T-cell (primary cell): ENCODE measurements at places on chromosomes 1 and 21.

GRCh38 chr1:41618066-41618825 is 133.8 kb upstream of the EDN2 start:
- no peak for DNase-seq

GRCh38 chr1:44174630-44175029 is 33.2 kb upstream of the KLF18 start:
- DNase-seq: no peak

GRCh38 chr1:20555025-20555757 is 2.8 kb downstream of the FAM43B start:
- DNase-seq: no peak

- no peak for DNase-seq
Measured at GRCh38 chr1:29856340-29857114, 620.2 kb downstream of the PTPRU start.

DNA sequence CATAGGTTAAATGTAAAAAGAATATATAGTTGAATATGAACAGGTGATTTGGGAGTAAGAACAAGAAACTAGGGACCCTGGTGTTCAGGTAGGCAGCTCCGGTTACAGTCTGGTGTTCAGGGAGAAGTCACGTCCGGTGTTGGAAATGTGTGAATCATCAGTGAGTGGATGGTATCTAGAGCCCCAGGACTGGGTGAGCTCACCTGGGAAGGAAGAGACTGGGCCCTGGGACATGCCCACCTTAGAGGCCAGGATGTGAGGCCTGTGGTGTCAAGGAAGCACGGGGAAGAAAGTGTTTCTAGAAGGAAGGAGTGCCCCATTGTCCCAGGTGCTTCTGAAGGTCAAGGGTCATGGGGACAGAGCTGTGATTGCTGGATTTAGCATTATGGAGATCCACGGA is 1.5 kb upstream of the GJB3 start:
- no peak for DNase-seq

DNA sequence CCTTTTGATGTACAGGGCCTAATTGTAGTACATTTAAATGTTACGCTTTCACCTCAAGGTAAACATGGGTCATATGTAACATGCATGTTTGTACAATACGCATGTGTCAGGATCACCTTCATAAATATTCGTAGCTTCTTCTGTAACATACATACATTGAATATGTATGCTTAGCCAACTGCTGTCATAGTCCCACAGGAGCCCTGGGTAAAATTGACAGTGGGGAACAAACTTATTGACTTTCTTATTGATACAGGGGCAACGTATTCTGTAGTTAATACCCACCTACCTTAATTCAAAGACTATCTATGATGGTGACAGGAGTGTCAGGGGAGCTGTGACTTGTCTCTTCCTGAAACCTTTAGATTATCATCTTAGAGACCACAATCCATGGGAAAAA is 3.7 kb upstream of the REN start:
- no peak for DNase-seq

- DNase-seq: no peak
Measured at GRCh38 chr1:44068442-44068921, 37.2 kb upstream of the SLC6A9 start.

GRCh38 chr21:39094087-39094780 is 89.0 kb downstream of the PSMG1 start:
- no peak for DNase-seq

DNA sequence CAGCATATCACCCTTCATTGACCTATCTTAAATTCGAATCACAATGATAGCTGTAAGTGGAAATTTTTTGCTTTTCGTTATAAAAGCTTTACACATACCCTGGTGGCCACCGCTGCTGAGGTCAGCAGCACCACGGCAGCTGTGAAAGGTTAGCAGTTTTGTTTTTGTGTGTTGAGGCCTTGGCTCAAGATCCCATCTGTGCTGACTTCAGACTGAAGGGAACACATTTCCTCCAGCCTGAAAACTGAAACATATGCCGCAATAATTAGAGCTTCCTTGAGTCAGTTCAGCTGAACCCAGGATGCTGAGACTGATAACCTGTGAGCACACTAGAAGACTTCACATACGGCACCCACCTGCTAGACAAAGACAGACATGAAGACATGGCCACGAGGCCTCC is 103.0 kb downstream of the SMYD3 start:
- DNase-seq: no peak

DNA sequence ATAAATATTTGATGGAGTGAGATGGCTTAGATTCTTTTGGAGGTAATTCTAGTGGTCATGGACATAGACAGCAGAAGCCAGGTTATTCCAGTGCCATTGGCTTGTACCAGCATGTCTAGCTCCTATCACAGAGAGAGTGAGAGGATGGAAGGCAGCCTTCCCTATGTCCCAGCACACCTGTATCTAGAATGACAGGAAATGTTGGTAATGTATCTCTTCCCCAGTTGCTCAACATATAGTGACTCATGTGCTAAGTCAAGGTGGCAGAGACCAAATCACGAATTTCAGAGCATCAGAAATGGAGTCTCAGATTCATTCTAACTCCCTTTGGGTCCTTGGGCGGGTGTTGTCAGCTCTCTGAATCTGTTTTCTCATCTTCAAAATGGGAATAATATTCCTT is 28.4 kb downstream of the METTL13 start:
- DNase-seq: no peak

DNA sequence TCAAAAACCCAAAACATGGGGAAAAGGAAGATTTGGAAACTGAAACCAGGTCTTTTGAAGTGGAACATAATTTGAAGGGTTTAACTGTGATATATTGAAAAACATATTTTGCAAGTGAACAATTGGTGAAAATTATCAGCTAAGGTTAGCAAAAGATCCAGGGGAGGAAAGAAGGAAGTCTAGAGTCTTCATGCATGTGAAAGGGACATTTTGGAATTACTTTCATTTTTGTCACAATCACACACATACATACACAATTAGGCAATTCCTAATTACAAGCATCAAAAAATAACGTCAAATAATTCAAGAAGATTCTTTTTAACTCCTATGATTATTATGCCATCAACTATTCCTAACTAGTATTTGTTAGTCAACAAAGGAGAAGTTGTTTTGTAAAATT is 64.7 kb upstream of the NFIA start:
- no peak for DNase-seq

DNA sequence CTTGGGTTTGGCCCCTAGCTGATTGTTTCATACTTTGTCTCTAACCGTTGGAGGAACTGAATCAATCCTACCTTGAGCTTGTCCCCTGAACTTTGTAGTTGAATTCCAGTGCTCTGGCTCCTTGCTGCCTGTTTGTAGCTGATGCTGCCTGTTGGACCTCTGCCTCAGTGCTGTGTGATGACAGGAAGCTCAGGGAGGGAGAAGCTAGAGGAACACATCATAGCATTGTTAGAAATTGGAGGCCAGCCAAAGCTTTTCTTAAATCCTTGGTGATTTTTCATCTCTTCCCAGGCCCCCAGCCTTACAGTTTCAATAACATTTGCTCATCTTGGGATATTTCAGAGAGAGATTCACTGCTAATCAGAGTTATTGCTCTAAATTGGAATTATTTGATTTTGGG is 34.0 kb downstream of the MACF1 start:
- no peak for DNase-seq

DNA sequence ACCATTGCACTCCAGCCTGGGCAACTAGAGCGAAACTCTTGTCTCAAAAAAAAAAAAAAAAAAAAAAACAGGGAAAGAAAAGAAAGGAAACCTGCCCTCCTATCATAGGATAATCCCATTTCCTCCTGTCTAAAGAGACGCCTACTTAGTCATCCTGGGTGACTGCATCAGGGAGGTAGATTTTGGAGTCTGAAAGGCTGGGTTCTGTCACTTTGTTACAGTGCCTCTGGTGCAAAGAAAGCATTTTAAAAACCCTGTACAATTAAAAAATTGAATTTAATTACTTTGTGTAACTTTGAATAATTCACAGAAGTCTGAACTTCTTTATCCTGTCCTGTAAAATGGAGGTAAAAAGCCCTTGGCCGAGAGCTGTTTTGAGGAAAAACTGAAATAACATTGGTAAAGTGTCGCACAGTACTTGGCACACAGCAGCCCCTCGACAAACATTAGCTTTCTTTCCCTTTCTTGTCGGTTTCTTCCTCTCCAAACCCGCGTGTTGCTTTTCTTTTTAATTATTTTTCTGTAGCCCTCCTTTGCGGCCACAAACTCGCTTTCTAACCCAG is 657 bp upstream of the HDAC1 start:
- DNase-seq: no peak

GRCh38 chr21:23138797-23139196 is 2140.6 kb downstream of the NCAM2 start:
- DNase-seq: no peak

- no peak for DNase-seq
Measured at GRCh38 chr1:197770243-197770642, 5.0 kb downstream of the DENND1B start.

DNA sequence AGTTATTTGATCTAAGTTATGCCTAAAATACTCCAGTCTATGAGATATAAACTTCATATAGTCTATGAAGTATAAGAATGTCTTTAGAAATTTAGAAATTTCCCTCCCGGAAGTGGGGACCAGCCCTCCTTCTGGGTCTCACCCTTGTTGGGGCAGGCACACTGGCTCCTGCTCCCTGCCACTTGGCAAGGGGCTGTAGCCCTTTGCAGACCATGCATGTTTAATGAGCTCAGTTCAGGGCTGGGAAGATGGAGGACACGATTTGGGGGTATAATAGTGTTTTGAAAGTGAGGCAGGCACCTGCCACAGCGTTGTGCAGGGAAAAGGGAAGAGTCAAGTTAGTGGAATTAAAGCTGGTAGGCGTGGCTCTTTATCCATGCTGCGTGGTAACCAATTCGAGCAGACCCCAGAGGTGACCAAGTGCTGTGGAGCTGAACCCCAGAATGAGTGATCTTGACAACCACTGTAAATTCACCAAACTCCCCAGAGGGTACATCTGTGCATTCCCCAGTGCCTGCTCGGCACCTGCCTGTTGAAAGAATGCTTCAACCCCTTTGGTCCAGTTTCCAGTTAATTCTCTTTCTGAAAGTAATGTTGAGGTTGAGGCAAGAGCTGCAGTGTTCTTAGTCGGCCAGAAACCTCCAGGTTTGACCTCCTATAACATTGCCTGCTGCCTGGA is 79.6 kb downstream of the DOP1B start:
- DNase-seq: no peak

- DNase-seq: no peak
Measured at GRCh38 chr21:45774291-45774690, 130.8 kb downstream of the PCBP3 start.

DNA sequence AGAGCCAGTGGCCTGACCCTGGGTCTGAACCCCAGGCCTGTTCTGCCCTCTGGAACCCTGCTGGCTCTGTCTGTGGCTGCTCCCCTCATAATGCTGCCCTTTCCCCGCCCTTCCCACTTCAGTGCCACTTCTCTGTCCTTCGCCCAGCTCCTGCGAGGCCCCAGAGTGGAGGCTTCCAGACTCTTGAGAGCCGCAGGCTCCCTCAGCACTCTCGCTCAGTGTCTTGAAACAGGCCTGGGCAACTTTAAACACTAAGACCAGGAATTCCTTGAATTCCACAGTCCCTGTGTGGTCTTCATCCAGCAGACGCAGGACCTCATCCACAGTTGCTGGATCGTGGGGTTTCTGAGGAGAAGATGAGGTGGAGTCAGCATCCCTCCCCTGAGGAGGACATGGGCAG is 3.5 kb downstream of the CRNN start:
- DNase-seq: no peak

- DNase-seq: no peak
Measured at GRCh38 chr21:29236201-29236600, 62.5 kb upstream of the BACH1 start.

DNA sequence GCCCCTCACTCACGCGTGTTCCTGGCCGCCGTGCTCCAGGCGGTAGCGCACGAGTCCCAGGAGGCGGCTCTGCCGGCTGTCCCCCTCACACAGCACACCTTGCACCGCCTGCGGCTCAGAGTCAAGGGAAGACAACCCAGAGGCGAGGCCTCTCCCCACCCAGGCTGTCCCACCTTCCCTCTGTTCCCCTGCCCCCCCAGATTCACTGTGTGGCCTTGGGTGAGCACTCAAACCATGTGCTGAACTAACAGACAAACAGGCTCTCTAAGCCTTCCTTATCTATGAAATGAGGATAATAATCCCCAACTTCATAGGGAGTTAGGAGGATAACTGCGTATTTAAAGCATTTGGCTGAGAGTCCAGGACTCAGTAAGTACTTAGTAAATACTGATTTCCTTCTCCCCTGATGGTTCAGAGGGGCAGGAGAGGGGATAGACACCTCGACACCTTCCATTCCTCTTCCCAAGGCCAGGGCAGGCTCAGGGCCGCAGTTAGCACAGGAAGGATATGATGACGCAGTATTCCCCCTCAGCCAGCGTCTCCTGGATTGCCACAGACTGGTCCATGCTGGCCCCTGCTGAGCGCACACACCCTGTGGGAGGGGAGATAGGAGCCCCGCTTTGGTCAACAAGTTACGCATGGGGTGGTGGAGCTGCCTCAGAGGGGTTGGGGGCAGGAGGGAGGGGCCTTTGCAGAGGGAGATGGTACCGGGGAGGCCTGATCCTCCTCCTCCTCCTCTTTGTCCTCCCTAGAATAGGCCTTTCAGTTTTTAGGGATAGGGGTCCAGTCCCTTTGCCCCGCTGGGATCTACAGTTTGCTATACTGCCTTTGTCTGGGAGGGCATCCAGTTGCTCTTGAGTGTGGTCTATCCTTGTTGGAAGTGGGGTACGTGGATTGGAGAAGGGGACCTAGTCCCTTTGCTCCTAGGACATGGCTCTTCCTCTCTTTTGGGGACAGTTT is 830 bp downstream of the INPP5B start:
- no peak for DNase-seq

DNA sequence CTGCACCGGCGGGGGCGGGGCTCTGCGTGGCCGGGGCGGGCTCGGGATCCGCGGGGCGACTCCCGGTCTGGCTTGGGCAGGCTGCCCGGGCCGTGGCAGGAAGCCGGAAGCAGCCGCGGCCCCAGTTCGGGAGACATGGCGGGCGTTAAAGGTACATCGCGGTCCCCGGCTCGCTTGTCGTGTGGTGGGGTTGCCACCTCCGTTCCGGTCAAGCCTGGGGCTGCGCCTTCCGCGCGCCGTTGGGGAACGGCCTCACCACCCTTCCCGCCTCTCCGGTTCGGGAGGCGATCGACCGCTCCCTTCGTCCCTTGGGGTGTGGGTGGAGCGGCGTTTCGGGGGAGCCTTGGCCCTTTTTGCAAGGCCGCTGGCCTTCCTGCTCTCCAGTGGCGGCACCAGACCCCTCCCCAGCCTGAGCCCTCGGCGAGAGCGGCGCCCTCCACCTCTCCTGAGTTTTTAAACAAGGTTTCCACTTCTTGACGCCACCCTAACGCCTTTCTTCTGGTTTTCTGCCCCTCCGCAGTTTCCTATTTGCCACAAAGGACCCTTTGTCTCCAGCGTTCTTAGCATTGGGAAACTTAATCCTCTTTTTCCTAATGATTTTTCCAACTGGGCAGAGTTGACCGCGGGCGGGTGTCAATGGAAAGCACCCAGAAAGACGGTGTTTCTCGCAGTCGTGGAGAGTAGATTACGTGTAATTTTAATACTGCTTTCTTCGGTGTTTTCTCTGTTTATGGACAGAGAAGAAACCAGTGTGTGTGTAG is at the start of the genes LEPR and LEPROT:
TSS of gene LEPR (plus strand) at position 79 of the 761 bp plus-strand sequence. CDS start 144,898 bp downstream, outside the sequence.
TSS of gene LEPROT (plus strand) at position 79 of the 761 bp plus-strand sequence. CDS start at position 136, 57 bp downstream.
- no peak for DNase-seq
